T-cell (primary cell): ENCODE measurements at places on chromosomes 5 and 9.

DNA sequence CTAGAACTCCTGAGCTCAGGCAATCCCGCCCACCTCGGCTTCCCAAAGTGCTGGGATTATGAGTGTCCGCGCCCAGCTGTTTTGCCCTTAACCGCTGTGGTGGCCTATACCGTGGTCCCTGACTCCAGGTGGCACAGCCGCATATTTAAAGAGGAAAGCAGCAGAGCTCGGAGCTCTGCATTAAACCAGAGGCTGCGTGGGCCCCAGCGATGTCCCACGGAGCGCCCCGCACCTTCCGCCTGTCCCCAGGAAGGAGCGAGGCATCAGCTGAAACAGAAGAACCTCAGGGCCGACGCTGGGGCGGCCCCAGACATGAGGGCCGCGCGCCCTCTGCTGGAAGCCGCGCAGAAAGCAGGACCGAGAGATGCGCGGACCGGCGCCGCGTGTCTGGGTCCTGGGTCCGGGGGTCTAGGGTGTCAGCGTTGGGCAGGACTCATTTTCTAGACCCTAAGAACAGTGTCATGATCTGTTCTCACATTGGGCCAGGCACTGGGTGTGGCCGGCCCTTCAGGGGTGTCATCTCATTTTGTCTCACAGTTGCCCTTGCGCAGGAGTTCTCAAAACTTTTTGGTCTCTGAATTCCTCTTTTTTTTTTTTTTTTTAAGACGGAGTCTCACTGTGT lies 37.7 kb downstream of the LAMC3 start:
- DNase-seq = peak; percentile 69

- no peak for DNase-seq
Observed at GRCh38 chr9:112332214-112332613, 1.2 kb downstream of the PTBP3 start.

DNA sequence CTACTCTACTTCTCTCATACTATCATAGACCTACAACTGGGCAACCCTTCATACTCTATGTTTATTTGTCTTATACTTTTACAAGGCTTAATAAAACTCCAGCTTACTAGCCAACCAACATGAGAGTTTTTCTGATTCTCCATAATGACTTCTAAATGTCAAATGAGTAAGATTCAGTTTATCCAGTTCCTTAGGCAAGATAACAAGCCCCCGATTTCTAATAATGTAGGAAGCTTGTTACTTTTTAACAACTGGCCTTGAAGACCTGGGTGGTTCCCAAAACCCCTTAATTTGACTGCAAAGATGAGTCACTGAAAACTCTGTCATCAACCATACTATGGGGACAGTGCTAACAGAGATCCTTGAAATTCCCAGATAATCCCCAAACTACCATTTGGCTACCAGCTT lies 294.6 kb upstream of the ACTBL2 start:
- DNase-seq = no peak

GRCh38 chr9:135782946-135783345 lies 81.0 kb downstream of the KCNT1 start:
- DNase-seq = no peak

DNA sequence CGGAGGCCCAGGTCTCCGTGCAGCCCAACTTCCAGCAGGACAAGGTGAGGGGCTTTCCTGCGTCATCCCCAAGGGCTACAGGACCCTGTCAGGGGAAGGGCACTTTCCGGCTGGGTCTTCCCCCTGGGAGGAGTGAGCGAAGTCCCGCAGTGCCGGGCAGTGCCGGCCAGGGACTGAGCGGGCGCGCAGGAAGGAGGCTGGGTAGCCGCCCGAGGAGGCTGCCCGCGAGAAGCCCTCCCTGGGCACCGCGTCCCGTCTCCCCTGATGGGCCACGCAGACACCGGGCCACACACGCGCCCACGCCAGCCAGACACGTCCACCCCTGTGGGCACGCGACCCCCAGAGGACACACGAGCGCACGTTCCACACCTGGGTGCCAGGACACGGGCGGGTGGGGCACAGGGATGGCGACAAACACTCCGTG lies 357 bp downstream of the PTGDS start:
- no peak for DNase-seq

- DNase-seq = no peak
Observed at GRCh38 chr5:149474198-149474597, 77.0 kb downstream of the CSNK1A1 start.

- DNase-seq = peak; percentile 37
Observed at GRCh38 chr5:115544043-115544435, 536 bp downstream of the FEM1C start.

- DNase-seq = no peak
Observed at GRCh38 chr5:95791751-95792150, 30.8 kb downstream of the GLRX start.
